ENCODE measurements at places on chromosomes 1 and 21.
A peak's percentile ranks its signal among the peaks of the same experiment; 100 is the strongest.

DNA sequence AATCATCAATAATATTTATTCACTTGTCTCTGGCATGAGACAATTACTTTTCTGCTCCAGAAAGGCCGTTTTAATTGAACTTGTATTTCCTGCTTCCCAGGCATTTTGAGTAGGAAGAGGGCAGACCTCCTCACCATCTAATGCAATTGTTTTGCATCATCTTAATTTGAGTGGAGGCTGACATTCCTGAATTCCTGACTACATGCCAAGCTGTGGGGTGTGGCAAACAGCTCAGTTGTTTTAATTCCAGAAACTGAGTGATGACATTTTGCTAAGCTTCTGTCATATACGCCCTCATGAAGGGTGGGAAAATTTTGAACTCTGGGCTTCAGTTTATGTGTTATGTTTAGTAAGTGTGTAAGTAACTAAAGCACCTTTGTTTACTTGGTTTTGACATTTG, 125.4 kb upstream of the USP25 start:
- peak; percentile 74 for DNase-seq

DNA sequence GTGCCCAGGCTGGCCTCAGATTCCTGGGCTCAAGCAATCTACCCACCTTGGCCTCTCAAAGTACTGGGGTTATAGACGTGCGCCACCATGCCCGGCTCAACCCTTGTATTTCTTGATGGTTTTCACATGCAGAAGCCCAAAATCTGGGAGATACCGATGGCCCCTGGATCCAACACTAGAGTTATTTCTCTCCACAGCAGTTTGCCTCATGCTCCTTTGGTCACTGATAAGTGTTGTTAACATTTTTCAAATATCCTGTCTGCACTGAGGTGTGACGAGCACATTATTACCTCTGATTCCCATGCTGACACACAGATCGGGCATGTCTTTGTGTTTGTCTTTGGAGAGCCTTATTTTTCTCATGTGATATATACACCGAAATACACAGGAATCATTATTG, 107.0 kb downstream of the KIF26B start:
- DNase-seq = no peak

DNA sequence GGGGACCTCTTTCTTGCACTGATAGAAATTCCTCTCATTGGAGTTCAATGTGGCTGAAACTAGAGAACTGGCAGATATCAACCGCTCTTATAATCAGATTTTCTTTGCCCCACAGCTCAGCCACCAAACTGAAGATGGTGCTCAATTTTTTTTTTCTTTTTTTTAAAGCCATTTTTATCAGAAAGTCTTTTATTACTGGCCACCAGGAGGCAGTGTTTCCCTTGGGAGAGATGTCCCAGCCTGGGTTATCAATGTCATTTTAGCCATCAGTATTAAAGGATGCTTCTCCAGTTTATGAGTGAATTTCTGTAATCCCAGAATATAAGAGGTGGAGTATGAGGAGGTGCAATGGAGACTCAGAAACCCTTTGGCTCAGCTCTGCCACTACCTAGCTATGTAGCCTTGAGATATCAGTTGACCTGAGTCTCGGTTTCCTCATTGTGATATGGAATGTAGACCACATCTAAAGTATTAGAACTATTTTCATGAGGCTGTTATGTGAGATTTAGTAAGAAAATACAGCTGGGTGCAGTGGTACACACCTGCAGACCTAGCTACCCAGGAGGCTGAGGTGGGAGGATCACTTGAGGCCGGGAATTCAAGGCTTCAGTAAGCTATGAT, 27.6 kb downstream of the CD244 start:
- no peak for DNase-seq

DNA sequence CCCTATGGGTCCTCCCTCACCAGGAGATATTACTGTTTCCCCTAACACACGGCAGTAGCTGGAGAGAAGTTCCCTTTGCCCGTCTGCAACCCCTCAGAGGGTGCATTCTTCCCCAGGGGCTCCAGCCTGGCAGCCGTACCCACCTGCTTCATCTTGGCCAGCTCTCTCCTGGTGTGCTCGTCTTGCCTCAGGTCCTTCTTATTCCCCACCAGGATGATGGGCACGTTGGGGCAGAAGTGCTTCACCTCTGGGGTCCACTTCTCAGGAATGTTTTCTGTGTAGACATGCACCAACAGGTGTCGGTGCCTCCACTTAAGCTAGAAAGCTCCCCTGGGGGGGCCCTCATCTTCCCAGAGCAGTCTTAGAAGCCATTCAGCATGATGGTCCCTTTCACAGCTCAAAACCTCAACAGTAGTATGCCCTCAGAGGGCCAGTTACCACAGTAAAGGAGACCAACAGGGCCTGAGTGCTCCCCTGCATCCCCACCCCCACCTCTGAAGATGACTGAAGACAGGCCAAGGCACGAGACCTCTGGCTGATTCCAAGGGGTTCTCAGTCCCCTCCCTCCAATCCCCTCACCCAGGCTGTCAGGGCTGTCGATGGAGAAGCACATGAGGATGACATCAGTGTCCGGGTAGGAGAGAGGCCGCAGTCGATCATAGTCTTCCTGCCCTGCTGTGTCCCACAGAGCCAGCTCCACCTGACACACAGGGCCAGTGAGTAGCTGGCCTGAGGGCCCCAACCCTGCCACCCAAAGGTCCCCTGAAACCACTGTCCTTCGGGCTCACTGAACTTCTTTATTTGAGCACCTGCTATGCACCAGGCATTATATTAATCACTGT, 4.3 kb downstream of the RHOC start:
- DNase-seq = no peak

DNA sequence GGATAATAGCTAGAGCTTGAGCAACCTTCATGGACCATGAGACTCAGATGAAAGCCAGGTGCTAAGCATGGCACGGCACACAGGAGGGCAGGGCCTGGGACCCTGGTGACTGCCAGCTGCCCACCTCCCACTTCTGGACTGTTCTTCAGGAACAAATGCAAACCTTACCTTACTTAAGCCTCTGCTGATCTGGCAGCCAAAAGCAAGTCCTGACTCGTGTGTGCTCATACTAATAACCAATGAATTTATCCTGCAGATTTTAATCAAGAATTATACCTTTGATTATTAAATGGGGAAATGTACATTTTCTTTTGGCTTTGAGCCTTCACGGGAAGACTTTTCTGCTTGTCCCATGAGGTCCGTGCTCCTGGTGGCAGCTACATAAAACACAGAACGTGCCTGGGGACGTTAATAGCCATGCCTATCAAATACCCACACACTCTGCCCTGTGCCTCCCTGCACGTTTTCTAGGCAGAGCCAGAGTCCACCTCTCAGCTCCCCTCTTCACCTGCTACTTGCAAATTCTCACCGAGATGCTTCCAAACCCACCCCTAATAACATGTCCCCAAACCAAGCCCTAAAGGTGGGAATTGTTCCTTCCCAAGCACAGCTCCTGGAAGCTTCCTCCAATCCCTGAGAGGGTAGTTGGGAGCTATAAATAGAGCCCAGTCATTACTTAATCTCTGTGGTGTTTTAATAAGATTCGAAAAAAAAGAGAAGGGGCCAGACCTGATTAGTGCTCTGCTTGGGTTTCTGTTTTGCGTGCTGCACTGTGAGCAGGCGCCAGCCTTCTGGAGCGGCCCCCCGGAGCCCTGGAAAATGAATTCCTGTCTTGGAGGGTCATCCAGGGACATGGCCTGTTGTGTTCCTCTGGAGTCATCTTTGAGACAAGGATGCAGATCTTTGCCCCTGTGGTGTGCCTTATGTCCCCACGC, 33.5 kb downstream of the SLC1A7 start:
- DNase-seq = peak; percentile 60

DNA sequence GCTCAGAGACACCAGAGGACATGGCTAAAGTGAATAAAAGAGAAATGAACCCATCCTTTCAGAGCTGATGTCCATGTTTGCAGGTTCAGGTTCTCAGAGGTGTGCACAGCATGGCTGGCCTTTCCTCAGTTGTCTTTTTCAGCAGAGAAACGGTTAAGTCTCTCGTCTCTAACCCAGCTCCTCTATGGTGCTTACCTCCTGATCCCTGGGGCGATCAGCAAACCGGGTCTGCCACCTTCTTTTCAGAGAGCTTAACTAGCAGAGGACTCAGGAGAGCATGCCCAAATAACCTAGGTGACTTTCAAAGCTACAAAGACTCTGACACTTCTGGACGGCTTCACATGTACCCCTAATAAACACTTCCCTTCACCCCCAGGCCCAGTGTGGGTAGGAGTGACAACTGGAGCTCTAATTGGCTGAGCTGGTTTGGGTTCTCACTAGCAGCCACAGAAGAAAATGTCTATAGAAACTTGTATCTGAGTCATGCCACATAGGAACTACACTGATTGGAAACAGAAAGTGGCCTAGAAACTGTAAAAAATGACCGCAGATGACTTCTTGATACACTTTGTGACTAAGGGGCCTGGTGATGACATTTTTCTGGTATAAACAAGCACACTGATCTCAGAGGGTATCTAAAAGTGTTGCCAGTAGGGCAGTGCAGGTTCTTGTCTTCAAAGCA, at the start of gene AIM2:
Gene AIM2, minus strand, starts transcription at position 329 of the 682 bp plus-strand sequence. CDS start 3,267 bp downstream, outside the sequence.
- DNase-seq = peak; percentile 80

DNA sequence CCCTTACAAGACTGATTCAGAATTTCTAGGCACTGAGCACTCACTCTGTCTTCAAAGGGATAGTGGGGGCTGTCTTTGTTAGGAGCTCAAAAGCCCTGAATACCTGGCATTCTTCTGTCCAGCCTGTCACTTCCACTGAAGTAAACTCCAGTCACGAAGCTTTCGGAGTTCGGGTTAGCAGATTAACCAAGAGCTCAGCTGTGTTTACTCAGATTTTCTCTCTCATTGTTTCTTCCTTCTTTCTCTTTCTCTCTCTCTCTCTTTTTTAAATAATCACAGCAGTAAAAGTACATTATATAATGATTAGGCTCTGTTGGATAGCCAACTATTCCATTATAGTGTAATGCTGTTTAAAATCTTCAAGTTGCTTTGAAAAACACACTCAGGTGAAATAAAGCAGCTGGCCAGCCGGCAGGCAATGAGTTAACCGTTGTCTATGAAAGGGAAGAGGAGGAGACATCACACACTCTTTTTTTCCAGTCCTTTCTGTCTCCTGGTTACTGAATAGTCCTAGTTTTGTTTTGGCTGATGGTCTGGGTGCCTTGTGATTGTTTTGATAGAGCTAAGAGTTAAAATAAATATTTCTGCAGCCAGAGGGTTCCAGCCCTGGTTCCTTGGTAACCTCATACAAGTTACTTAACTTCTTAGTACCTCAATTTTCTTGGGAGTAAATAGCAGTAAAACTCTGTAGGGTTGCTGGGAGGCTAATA, 89.8 kb downstream of the ADSS2 start:
- peak; percentile 69 for DNase-seq

DNA sequence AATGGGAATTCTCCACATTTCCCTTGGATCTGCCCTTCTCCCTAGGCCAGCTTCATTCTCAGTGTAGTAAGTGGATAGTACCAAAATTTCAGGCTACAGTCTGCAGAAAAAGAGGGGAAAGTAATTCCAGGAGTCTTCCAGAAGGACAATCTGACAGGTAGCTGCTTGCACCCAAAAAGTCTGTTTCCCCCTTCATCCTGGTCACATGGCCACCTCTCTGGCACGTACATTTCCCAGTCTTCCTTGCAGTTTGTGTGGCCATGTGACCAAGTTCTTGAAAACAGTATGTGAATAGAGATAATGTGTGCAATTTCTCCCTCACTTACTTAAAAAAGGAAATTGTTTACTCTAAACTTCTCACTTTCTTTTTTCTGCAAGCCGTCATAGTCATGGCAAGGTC, 14.6 kb upstream of the FMO4 start:
- no peak for DNase-seq

Data from fibroblast of skin of right quadriceps (primary cell).